Right lobe of liver (tissue), 6 donors: ENCODE measurements at places on chromosomes 2 and 18. TPM values are rescaled to one million over a fixed set of nuclear protein-coding genes. Genes with fewer than 3 reads are reported as not detected.

GRCh38 chr18:13606604-13607254, 119.6 kb downstream of the FAM210A start:
- no peaks in the 10 kb centered on the region for H3K27me3 ChIP-seq
- H3K27ac ChIP-seq = no peak overlapping the region
- no peak for DNase-seq
- H3K4me1 ChIP-seq = no peaks in the 10 kb centered on the region

KYNU gene
- total RNA-seq = 40.3 TPM

- no peak overlapping the region for H3K4me3 ChIP-seq
- H3K27ac ChIP-seq = peak overlapping the region; percentile 18
- no peaks in the 10 kb centered on the region for H3K27me3 ChIP-seq
- peaks cover 74% of the 10 kb centered on the region for H3K4me1 ChIP-seq
- no peak for DNase-seq
Measured at GRCh38 chr2:218329027-218329825, 27.4 kb upstream of the CATIP start.

GRCh38 chr2:173359231-173359630, 4.6 kb downstream of the CDCA7 start:
- H3K4me1 ChIP-seq = no peaks in the 10 kb centered on the region
- H3K27me3 ChIP-seq = no peaks in the 10 kb centered on the region
- no peak overlapping the region for H3K27ac ChIP-seq
- no peak overlapping the region for H3K4me3 ChIP-seq

DNA sequence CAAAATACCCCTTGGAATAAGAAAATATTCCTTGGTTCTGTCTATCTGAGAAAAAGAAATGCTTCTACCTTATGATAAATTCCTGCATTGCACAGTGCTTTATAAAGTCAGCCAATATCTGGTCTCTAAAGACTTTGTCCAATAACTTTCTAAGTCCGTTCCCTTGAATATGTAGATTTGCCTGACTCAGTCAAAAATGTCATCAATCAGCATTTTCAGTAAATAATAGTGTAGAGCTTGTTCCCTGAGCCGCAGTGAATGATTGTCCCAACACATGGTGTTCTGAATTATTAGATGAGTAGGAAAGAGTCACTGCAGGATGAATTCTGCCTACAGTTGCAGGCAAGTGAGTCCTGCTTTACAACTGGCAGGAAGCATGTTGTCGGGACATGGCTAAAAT, 316.8 kb upstream of the RBMS1 start:
- H3K36me3 ChIP-seq = no peaks in the 10 kb centered on the region
- H3K4me1 ChIP-seq = no peaks in the 10 kb centered on the region
- H3K4me3 ChIP-seq = no peak overlapping the region
- H3K27ac ChIP-seq = no peak overlapping the region
- no peak for DNase-seq
- no peaks in the 10 kb centered on the region for H3K27me3 ChIP-seq

DNA sequence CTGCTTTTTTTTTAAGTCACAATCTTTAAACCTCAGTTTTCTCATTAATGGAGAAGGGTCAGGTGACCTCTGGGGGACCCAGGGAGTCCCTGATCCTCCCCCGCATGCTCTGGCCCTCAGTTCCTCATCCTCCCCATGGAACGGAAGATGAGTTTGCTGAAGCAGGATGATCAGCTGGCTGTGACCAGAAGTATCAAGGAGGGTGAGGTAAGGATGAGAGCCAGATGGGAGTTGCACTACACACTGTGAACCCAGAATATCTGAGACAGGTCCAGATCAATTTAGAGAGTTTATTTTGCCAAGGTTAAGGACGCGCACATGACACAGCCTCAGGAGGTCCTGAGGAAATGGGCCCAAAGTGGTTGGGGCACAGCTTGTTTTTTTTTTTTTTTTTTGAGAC, 3.8 kb downstream of the CATIP start:
- H3K27me3 ChIP-seq = no peaks in the 10 kb centered on the region
- no peaks in the 10 kb centered on the region for H3K36me3 ChIP-seq

KCNS3 gene
- total RNA-seq = 2.4 TPM

GRCh38 chr2:26566081-26566375, 75.1 kb downstream of the CIB4 start:
- H3K27me3 ChIP-seq = no peaks in the 10 kb centered on the region
- no peak overlapping the region for H3K4me3 ChIP-seq
- no peaks in the 10 kb centered on the region for H3K4me1 ChIP-seq
- H3K27ac ChIP-seq = no peak overlapping the region
- peak; percentile 4 for DNase-seq
- no peaks in the 10 kb centered on the region for H3K36me3 ChIP-seq

IL36A gene
- not detected for total RNA-seq

DNA sequence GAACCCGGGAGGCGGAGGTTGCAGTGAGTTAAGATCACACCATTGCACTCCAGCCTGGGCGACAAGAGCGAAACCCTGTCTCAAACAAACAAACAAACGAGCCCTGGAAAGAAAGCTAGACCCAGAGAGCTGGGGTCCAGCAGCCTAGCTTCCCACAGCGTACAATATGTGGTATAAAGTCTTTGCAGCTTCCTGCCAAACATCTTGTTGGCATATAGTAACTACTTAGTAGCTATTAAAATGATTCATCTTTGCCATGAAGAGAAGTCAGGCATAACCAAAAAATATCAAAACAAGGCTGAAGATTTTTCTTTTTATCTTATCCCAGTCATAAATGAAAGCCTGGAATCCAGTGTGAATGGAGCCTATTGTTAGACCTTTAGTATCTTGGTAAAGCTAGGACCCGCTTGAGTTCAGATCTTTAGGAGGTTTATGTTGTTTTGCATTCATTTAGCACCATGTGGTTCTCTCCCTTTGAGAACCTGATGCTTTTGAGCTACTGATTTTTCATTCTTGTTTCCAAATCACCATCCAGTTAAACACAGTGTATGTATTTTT, 139.7 kb upstream of the NOSTRIN start:
- H3K27me3 ChIP-seq = no peaks in the 10 kb centered on the region
- H3K4me1 ChIP-seq = no peaks in the 10 kb centered on the region
- H3K27ac ChIP-seq = no peak overlapping the region
- H3K36me3 ChIP-seq = no peaks in the 10 kb centered on the region
- H3K4me3 ChIP-seq = no peak overlapping the region

DNA sequence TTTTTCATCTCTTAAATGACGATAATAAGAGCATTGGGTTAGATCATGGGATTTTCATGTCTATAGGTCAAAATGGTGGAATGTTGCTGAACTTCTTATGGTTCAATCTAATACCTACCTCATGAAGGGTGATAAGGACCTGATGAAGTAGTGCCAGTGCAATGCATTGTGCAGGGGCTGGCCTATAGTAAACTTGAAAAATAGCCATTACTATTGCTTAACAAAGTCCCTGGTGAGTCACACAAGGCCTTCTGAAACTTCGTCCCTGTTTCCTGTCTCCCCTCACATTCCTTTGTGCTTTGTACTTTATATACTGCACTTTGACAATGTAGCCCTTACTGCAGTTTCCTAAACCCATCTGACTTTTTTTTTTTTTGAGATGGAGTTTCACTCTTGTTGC, 515.9 kb downstream of the SLC4A3 start:
- no peak overlapping the region for H3K4me3 ChIP-seq
- H3K27ac ChIP-seq = no peak overlapping the region
- H3K4me1 ChIP-seq = no peaks in the 10 kb centered on the region
- no peaks in the 10 kb centered on the region for H3K36me3 ChIP-seq
- no peaks in the 10 kb centered on the region for H3K27me3 ChIP-seq

GRCh38 chr2:27049422-27050280, 1.8 kb upstream of the AGBL5 start:
- H3K4me1 ChIP-seq = peaks cover 3% of the 10 kb centered on the region
- peak; percentile 72 for DNase-seq
- H3K36me3 ChIP-seq = no peaks in the 10 kb centered on the region
- peak overlapping the region; percentile 57 for H3K27ac ChIP-seq

DNA sequence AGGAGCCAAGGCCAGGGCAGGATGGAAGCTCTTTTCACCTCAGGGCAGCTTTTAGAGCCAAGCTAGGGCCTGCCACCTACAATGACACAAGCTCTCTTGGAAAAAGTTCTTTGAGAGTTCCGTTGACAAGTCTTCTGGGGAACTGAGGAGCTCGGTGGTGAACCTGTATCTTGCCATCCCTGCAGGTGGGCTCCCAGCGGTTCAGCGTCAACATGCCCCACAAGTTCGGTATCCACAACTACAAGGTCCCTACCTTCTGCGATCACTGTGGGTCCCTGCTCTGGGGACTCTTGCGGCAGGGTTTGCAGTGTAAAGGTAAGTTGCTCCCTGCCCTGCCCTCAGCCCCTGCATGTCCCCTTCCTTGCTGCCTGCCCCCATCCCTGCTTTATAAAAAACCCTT, 312.8 kb upstream of the EPAS1 start:
- H3K36me3 ChIP-seq = no peaks in the 10 kb centered on the region
- H3K27ac ChIP-seq = no peak overlapping the region
- no peak overlapping the region for H3K4me3 ChIP-seq
- DNase-seq = no peak
- no peaks in the 10 kb centered on the region for H3K4me1 ChIP-seq

- H3K4me3 ChIP-seq = no peak overlapping the region
- H3K4me1 ChIP-seq = no peaks in the 10 kb centered on the region
- H3K36me3 ChIP-seq = no peaks in the 10 kb centered on the region
- no peak for DNase-seq
- H3K27ac ChIP-seq = no peak overlapping the region
Measured at GRCh38 chr2:56687169-56687568, 503.4 kb downstream of the CCDC85A start.

DNA sequence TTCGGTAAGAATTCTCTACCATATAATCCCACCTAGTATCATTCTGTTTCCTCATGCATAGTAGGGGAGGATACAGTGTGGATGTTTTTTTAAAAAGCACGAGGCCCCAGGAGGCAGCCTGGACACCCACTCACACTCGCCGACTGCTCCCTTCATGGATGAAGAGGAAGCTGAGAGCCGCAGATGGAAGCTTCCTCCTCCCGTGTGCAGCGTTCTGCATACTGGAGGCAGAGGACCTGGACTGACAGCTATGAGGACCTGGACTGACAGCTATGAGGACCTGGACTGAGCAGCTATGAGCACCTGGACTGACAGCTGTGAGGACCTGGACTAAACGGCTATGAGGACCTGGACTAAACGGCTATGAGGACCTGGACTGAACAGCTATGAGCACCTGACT, 234.4 kb downstream of the NDUFA10 start:
- H3K27me3 ChIP-seq = no peaks in the 10 kb centered on the region
- H3K27ac ChIP-seq = no peak overlapping the region
- DNase-seq = no peak
- no peaks in the 10 kb centered on the region for H3K36me3 ChIP-seq
- H3K4me3 ChIP-seq = no peak overlapping the region
- no peaks in the 10 kb centered on the region for H3K4me1 ChIP-seq

PCBP1 gene
- total RNA-seq = 168 TPM

MBP gene
- total RNA-seq = 28.3 TPM

ABCG8 gene
- 34.0 TPM for total RNA-seq

CCDC178 gene
- not detected for total RNA-seq

DNA sequence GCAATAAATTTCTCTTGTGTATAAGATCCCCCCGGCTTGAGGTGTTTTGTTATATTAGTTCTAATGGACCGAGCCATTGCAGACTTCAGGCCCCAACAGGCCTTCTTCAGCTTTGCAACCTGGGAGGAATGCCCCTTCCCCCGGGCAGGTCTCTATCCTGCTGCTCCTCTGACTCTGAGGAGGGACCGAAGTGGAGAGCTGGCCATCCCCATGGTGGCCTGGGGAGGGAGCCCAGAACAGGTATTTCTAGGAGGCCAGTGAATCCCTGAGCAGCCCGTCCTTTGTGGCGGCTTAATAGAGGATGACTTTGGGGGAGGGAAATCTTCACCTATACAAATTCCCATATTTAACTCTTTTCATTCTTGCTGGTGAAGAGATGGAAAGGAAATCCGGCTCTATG, 715.8 kb upstream of the SOX11 start:
- no peak overlapping the region for H3K27ac ChIP-seq
- H3K4me3 ChIP-seq = no peak overlapping the region
- no peak for DNase-seq

GRCh38 chr18:76566987-76567386, 71.9 kb upstream of the ZNF516 start:
- H3K4me1 ChIP-seq = no peaks in the 10 kb centered on the region
- no peaks in the 10 kb centered on the region for H3K27me3 ChIP-seq
- no peaks in the 10 kb centered on the region for H3K36me3 ChIP-seq
- H3K27ac ChIP-seq = no peak overlapping the region
- no peak overlapping the region for H3K4me3 ChIP-seq
- no peak for DNase-seq

AMER3 gene
- total RNA-seq = not detected

DNA sequence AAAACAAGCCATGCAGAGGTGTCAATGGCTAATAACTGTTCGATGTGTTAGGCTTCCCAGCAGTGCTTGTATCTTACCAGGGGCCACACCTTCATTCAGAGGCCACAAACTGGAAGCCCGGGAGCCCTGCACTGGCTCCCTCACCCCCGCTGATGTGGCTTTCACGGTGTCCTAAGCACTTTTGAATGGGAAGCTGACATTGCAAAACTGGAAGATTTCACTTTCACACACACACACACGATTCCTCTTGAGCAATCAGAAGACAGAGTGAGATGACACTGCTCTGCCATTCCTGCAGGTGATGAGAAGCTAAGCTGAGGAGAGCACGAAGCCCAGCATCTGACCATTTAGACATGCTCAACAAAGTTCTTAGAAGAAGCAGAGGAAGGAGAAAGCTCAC, 8.6 kb upstream of the ZNF407 start:
- no peak overlapping the region for H3K4me3 ChIP-seq
- no peak for DNase-seq
- peaks cover 5% of the 10 kb centered on the region for H3K36me3 ChIP-seq
- H3K27me3 ChIP-seq = no peaks in the 10 kb centered on the region

VIL1 gene
- total RNA-seq = 41.3 TPM

TRABD2A gene
- 1.00 TPM for total RNA-seq

DNA sequence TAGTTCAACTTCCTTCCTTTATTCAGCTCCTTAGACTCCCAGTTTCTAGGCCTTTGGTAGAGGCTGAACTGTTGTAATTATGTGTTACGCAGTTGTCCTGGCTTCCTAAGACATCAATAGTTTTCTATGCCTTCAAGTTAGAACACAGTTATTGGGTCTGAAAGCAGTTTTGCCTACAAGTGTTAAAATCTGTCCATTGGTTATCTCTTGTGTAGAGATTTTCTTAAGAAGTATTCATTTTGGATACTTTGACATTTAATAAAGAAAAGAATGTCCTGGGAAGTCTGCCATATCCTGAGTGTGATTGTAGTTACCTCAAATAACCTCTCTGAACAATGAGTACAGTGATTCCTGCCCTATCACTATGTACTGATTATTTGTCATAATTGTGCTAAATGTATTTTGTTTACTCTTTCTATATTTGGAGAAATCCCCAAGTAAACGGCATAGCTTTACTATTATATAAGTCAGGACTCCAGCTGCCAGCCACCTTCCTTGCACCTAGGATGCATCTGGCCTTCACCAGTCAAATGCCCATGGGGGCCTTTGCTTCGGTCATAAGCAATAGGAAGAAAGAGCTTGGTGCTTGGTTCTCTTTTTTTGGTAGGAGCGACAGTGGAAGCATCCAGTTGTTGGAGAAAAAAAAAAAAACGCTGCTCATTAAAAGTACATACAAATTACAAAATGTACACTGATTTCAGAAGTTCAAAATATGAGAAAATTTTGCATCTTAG, 449.5 kb upstream of the PKDCC start:
- H3K27me3 ChIP-seq = no peaks in the 10 kb centered on the region
- no peak overlapping the region for H3K4me3 ChIP-seq
- no peak for DNase-seq
- H3K4me1 ChIP-seq = no peaks in the 10 kb centered on the region
- no peaks in the 10 kb centered on the region for H3K36me3 ChIP-seq
- no peak overlapping the region for H3K27ac ChIP-seq
